ENCODE measurements at places on chromosomes 7 and 10.

DNA sequence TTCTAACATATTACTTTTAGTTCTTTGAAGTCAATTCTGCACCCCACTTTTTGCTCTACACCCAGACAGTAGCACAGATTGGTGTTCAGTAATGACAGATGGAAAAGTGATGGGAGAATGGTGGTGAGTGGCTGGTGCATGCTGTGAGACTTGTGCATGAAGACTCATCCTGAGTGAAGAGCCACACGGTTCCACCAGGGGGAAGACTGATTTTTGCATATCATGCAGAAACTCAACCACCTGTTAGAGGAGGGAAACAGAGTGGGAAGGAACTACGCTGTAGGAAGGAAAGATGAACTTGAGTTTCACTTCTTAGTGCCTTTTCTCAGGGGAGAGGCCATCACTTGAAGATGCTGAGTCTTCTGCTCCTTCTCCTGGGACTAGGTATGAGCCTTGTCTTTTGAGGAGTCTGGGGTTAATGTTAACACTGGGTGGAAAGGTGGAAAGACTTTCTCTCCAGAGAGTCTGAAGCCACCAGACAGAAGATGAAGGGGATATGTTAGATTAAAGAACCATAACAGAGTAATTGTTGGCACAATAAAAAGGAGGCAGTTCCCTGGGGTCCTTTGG is 9.3 kb upstream of the PRSS1 start:
- DNase-seq, result no peak

- no peak for DNase-seq
These were observed 69.0 kb downstream of the TCF7L2 start for GRCh38 chr10:113019096-113019495.

DNA sequence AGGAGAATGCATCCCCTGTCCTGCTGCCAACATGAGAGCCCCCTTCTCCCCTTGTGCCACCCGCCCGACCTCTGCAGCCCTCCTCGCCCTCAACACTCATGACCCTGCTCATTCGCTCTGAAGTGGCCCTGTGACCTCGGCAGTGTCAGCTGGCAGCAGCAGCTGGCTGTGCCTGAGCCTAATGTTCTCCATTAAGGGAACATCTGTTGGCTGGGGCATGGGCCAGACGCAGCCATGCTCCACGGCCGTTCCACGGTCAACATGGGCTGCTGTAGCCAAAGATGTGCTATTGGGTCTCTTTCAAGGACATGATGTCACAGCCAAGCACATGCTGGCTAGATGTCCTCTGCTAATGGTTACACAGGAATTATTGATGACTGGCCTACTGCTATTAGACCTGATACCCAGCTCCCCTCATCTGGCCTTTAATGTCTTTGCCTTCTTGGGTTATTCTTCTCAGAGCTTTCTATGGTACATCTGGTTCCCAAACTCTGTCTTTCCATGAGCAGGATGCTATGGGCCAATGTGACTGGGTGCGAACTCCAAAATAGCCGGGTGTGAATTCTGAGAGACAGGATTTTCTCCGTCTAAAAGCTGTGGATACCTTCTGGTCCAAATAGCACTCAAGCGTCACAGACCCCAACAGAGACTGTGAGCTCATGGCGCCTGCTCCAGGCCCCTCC is 22.4 kb downstream of the ADCYAP1R1 start:
- DNase-seq, result no peak

DNA sequence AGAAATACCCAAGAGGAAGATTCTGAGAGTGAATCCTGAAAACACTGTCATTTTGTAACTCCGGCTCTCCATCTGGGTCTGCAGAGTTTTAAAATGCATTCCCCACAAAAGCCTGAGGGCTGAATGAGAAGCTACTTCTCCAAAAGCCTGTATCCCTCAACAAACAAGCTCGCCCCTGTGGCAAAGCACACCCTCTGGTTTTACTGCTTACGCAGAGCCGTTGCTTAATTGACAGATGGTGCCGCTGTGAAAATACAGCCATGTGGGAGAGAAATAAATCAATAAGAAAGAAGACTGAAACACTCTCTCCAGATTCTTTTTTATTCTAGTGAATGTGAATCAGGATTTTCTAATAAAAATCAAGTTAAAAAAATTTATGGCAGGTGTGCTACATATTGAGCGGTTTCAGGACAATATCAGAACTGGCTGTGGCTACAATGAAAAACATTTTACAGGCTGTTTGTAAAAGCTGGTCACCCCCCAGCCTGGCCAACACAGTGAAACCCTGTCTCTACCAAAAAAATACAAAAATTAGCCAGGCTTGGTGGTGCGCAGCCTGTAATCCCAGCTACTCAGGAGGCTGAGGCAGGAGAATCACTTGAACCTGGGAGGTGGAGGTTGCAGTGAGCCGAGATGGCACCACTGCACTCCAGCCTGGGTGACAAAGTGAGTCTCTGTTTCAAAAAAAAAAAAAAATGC is 32.5 kb downstream of the C7orf33 start:
- DNase-seq, result no peak

GRCh38 chr7:30654296-30655090 is 27.8 kb downstream of the CRHR2 start:
- DNase-seq, result no peak

- DNase-seq, result no peak
These were observed 75.5 kb upstream of the PCGF5 start for GRCh38 chr10:91144961-91145360.

DNA sequence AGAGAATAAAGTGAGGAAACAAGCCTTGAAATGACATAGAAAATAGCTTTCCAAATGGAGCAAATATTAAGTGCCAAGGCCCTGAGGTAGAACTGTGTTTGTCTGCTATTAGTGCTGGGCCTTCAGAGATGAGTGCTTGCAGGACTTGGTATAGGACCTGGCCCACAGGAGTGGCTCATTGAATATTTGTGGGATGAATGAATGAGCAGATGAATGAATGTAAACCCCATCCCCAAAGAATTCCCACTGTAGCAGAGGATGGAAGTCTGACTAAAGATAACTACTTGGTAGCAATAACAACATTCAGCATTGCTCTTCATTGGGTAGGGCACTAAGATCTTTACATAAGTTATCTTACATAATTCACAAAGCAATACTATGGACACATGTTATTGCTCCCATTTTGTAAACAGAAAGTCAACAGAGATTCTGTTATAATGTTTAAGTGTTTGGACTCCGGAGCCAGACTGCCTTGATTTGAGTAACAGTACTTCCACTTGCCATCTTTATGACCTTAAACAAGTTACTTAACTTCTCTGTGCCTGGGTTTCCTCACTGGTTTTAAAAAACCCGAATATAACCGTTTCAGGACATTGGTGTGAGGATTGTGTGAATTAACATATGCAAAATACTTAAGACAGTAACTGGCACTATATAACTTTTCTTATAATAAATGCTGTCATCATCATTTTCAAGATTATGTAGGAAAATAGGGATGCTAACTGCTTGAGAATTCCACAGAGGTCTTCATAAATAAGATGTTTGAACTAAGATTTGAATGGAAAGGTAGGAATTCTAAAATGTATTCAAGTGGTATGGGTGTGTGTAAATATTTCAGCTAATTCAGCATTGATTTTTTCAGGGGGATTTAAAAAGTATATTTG is 141.9 kb downstream of the PRKG1 start:
- DNase-seq, result no peak

DNA sequence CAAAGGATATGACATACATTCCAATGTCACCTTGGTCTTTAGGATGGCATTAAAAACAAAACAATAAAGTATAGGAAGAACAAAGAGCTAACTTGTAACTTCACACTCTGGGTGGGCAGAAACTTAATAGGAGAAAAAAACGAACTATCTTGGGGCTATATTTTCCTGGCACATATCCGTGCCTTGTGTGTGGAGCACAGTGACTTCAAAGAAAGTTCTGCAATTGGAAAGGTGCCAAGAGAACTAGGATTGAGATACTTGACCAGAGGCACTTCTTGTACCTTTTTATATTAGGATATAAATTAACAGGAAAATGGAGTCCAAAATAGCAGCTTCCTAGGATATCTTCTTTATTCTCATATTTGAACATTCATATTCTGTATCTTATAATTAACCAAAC is 148.4 kb downstream of the SEMA3D start:
- no peak for DNase-seq

GRCh38 chr10:17238445-17239291 is 10.6 kb downstream of the VIM start:
- DNase-seq, result no peak

DNA sequence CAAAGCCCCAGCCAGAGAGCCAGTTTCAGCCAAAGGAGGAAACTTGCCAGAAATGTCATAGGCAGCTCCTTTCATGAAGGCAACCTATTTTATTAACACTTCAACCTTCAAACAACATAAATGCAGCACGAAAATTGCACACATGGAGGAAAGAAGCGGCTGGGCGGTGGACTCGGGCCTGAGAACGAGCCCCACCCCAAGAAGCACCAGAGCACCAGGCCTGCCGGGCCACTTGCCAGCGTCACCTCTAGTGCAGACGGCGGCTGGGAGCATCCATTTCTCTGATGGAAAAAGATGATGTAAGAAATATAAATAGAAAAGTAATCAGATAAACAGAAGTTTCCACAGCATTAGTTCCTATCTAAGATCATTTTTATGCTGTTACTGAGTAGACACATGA is 100.0 kb downstream of the TCERG1L start:
- no peak for DNase-seq

GRCh38 chr10:77290528-77291155 is 347.0 kb downstream of the KCNMA1 start:
- no peak for DNase-seq
